ENCODE measurements at places on chromosomes 16 and 17.

- no peak overlapping the region for H3K27ac ChIP-seq
- peak; percentile 18 for DNase-seq
- no peak overlapping the region for H3K4me3 ChIP-seq
- H3K27me3 ChIP-seq, result peaks cover 6% of the 10 kb centered on the region
- H3K4me1 ChIP-seq, result no peaks in the 10 kb centered on the region
- H3K36me3 ChIP-seq, result no peaks in the 10 kb centered on the region
Measured at GRCh38 chr16:55179852-55180585, 144.0 kb upstream of the IRX6 start.

- H3K27me3 ChIP-seq, result no peaks in the 10 kb centered on the region
- peak overlapping the region; percentile 24 for H3K27ac ChIP-seq
- H3K4me1 ChIP-seq, result no peaks in the 10 kb centered on the region
- DNase-seq, result no peak
Measured at GRCh38 chr16:10504404-10504885, 76.0 kb downstream of the EMP2 start.

DNA sequence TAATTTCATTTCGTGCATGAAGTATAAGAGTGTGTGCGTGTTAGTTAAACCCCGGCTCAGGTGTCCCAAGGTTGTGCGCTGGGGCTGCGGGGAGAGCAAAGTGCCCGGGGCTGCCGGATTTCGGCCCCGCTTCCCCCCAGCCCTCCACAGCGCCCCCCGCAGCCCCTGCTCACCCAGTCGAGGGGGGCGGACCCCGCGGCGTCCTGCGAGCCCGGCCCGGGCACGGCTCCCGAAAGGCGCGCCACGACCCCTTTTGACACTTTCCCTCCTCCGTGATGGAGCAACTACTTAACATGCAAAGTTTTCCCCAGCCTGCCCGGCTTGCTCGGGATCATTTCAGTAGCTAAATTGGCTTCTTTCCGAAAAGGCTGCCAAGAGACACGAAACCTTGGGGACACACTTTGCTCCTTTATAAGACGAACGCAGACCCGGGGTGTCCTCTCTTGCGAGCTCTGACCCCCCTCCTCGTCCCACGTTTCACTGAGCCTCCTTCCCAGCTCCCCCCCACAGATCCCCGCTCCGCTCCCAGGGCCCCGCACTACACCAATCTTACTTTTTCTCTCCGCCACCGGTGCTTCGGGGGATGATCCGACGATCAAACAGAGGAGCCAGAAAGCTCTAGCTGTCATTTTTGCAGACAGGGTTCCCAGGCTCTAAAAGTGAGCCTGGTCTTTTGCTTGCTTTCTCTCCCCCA lies 552 bp downstream of the C17orf58 start:
- H3K4me3 ChIP-seq, result peak overlapping the region; percentile 39
- H3K4me1 ChIP-seq, result peaks cover 9% of the 10 kb centered on the region
- H3K27me3 ChIP-seq, result peaks cover 25% of the 10 kb centered on the region
- DNase-seq, result no peak
- H3K27ac ChIP-seq, result no peak overlapping the region

GRCh38 chr17:27384261-27384701 lies 72.0 kb upstream of the KSR1 start:
- H3K27me3 ChIP-seq, result no peaks in the 10 kb centered on the region
- no peak for DNase-seq
- no peak overlapping the region for H3K27ac ChIP-seq
- H3K4me3 ChIP-seq, result no peak overlapping the region
- no peaks in the 10 kb centered on the region for H3K36me3 ChIP-seq

DNA sequence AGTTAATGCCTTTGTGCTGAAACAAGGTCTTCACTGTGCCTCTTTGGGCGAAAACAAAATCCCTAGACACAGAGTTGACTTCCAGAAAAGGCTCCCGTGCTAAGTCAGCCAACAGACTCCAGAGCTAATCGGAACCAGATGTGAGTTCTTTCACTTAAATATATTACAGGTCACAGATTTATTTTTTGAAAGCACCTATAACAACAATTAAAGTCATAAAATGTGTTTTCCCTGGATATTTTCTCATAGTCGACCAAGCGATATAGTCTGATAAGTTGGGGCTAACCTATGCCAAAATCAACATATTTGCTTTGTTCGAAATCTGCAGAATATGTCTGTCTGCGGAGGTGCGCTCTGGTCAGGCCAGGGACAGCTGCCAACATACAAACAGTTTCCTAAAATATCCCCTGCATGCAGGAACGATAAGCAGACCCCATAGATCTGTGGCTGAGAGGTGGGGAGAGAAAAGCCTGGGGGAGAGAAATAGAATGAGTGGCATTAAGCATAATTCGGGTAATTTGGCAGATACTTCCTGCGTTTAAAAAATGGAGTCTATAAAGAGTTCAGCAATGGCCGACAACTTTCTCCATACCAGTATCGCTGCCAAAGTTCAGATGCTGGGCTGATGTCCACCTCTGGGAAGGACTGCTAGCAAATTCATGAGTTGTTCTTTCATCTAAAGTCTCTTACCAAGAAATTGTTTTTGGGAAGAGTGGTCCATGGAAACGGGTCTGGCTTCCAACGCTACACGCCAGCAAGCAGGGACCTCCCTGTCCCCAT lies 50.8 kb upstream of the MYH10 start:
- H3K36me3 ChIP-seq, result no peaks in the 10 kb centered on the region
- peak overlapping the region; percentile 56 for H3K27ac ChIP-seq
